Forelimb muscle (tissue), 1 donor: ENCODE measurements at places on chromosomes 3 and 15. TPM values are rescaled to one million over a fixed set of nuclear protein-coding genes. Genes with fewer than 3 reads are reported as not detected.

GRCh38 chr3:186942168-186942567 is 11.8 kb downstream of the ST6GAL1 start:
- DNase-seq: no peak

- no peak for DNase-seq
Observed at GRCh38 chr3:29525254-29525881, 244.5 kb downstream of the RBMS3 start.

GRCh38 chr3:140763532-140763931 is 85.7 kb downstream of the TRIM42 start:
- DNase-seq: no peak

DNA sequence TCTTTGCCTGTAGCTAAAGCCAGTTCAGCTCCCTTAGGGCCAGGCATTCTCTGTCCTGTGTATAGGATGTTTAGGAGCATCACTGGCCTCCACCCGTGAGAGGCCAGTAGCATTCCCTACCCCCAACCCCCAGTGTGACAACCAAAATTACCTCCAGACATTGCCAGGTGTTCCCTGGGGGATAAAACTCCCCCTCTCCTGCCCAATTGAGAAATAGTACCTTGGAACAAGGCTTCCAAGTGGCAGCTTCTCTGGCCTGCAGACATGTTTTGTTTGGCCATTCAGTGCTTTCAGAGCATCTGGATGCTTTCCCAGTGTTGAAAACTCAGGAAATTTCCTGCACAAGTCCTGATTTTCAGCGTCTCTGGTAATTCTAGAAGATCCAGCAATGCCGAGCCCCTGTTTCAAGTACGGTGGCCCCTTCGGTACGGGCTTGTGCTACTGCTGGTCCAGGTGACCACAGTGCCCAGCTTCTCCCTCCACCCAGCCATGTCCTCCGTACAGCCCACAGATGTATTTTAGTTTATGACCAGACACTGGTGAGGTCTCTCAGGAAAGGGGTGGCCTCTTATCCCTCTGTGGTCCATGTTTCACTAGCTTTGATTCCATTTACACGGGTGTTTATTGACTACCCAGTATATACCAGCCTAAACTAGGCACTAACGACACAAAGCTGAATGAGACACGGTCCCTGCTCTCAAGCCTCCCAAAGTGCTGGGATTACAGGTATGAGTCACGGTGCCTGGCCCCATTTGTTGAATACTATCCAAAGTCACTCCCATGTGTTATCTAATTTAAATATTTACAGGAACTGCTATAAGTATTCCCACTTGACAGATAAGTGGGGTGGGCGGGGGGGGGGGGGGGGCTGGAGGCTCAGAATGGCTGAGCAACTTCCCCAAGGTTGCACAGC is 125.4 kb upstream of the RAD18 start:
- no peak for DNase-seq

GRCh38 chr3:17678116-17678741 is 64.2 kb downstream of the TBC1D5 start:
- no peak for DNase-seq

DNA sequence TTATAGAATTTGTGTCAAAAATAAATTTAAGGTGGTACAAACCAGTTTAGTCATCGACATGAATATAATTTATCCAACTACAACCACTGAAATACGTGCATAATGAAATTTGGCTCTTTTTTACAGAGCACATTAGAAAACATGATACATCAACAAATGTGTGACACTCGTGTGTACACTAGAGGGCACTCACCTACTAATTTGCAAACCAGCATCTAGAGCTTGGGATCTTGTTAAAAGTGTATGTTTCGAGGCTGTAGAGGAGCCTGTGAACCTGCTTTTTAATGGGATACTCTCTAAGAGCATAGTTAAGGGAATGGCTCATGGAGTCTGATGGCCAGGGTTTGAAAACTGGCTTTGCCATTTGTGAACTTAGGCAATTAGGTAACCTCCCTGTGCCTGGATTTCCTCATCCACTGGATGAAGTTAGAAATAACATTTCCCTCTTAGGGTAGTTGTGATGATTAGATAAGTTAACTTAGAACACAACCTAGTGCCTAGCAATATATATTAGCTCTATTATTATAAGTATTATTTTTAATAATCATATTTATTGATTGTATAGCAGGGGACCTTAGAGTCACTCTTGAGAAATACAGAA is 8.8 kb upstream of the CPOX start:
- peak; percentile 59 for DNase-seq

DNA sequence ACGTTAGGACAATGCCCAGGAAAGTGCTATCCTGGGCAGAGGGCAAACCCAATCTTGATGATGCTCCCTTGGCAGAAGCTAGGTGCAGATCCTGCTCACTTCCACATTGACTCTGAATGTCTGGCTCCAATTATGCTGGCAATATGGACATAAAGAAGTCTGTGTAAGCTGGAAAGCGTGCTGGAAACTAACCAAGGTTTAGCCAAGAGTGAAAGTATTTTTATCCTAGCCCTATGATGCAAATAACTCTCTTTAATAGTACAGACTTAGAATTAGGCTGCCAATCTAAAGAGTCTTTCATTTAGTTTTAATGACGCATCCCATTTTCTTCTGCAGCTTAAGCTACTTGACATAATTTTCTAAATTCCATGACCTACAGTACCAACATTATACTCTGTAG is 571.8 kb downstream of the TUSC7 start:
- no peak for DNase-seq

LRRC57 gene
- 14.3 TPM for polyA plus RNA-seq

CKMT1A gene
- not detected for polyA plus RNA-seq
